Stimulated activated CD8-positive, alpha-beta memory T cell treated with anti-CD3 and anti-CD28 coated beads, Interleukin-4, amount 100 ng/mL, for 1 hour (primary cell): ENCODE measurements at places on chromosomes 3 and 15.

GRCh38 chr3:113654310-113654709, 42.1 kb downstream of the USF3 start:
- DNase-seq = no peak

- no peak for DNase-seq
These were observed 77.0 kb downstream of the PLCL2 start for GRCh38 chr3:16961621-16962205.

DNA sequence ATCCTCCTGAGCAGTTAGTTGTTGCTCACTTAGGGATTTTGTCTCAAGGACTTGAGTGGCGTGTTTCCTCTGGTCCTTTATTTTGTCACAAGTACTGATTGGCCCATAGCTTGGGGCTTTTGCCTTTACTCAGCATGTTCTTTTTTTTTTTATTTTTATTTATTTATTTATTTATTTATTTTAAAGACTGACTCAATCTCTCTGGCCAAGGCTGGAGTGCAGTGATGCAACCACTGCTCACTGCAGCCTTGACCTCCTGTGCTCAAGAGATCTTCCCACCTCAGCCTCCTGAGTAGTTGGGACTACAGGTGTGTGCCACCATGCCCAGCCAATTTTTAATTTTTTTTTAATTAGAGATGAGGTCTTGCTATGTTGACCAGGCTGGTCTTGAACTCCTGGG, 223.9 kb upstream of the TPM1 start:
- no peak for DNase-seq

GRCh38 chr3:70861234-70861633, 548.8 kb upstream of the MDFIC2 start:
- no peak for DNase-seq

DNA sequence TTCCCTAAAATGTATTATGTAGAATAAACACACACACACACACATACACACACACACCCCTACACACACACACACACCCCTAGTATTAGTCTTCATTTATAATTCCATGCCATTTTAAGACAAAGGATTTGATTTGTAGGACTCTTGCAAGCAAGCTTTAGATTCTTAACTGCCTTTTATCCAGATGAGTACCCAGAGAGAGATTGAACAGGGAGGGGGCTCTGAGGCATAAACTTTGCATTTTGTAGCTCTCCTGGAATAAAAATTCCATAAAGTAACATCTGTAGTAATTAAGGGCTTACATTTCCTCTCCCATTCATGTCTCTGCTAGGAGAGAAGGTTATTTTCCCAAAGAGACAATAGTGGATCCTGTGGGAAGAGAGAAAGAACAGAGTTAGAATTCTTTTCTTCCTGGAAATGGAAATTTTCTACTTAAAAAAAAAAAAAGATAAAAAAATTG, 479.4 kb downstream of the RBMS3 start:
- no peak for DNase-seq

DNA sequence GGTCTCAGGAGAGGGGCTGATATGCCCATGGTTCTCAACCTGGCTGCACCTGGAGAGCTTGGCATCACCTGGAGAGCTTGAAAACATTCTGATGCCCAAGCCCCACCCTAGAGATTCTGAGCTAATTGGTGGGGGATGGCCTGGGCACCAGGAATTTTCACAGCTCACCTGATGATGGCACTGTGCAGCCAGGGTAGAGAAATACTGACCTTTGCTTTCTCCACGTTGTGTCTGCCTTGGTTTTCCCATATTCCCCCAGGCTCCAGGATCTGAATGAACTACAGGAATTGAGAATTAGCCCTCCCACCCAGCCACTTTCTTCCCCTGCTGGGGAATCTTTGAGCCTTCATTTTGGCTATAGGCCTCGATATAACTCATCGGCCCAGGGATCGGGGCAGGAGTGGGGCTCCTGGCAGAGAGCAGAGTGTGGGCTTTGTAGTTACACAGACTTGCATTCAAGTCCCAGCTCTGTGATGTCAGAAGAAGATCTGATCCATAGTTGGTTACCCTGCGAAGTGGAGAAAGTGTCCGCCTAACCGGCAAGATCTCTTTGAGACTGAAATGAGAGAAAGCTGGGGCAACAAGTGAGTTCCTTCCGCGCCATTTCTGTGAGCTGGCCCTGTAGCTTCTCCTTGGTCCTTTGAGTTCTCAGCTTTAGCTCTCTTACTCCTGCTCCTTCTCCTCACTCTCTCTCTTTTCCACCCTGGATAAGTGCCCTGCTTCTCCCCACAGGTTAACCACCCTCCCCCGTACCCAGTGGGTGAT, 33.1 kb upstream of the UBE2Q2 start:
- DNase-seq = no peak

GRCh38 chr3:98843266-98843959, 58.1 kb downstream of the DCBLD2 start:
- no peak for DNase-seq

GRCh38 chr3:16318176-16318575, 53.2 kb downstream of the OXNAD1 start:
- DNase-seq = no peak

- DNase-seq = no peak
These were observed 127.1 kb upstream of the RBMS3 start for GRCh38 chr3:29153811-29154210.
